ENCODE measurements at places on chromosomes 1 and 21.

DNA sequence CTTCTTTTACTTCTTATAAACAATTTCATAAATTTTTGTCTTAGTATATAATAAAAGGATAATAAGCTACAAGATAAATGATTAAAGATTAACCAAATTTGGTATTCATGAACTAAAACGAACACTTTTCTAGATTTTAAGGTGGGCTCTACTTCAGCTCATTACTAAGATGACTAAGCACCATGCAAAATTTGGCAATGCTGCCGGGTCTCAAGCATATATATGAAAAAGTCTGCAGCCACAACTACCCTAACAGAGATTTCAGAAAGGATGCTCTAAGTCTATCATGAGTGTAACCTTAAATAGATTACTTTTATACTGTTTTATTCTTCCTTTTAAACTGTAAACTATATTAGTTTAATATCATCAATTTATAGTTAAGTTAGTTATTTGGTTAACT is 47.8 kb downstream of the BRWD1 start:
- no peak for DNase-seq

GRCh38 chr1:116768416-116769103 is 14.3 kb downstream of the CD2 start:
- DNase-seq, result no peak

- no peak for DNase-seq
Measured at GRCh38 chr1:198254521-198254920, 97.7 kb downstream of the NEK7 start.

GRCh38 chr1:197400522-197400902 is 132.5 kb downstream of the CRB1 start:
- DNase-seq, result no peak

- DNase-seq, result no peak
Measured at GRCh38 chr1:55087439-55087838, 48.1 kb downstream of the PCSK9 start.

GRCh38 chr1:99717005-99717404 is 49.4 kb downstream of the FRRS1 start:
- DNase-seq, result no peak

DNA sequence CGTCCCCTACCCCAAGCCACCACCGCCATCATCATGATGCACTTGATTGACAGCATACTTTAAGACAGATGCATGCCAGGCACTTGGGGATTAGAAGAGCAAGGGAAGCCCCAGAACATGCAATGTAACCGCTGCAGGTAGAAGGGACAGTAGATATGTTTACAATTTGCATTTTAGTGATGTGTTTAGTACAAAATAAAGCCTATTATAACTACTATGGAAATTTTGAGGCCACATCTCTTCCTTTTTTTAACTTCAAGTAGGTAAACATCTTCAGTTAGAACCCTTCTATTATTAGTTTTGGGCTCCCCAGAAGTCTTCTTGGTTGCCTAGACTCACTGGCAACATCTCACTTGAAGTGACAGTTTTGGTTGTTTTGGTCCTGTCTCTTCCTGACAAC is 25.3 kb downstream of the CR1L start:
- no peak for DNase-seq

DNA sequence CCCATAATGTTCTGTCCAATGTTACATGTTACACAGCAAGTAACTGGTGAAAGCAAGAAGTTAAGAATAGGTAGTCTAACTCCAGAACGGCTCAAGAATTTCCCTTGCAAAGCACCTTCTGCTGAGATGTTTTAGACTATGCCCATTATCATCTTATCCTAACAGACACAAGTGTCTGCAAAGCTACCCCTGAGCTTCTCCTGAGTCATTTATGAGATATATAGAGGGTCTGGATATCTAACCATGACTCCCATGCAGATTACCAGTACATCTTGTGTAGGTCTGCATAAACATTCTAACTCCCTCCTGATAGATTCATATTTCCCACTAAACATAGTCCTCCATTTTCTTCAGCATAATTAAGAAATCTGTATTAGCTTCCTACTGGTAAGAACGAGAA is 171.7 kb downstream of the COQ8A start:
- no peak for DNase-seq

- no peak for DNase-seq
Measured at GRCh38 chr1:201537891-201538611, 876 bp upstream of the NAV1 start.

GRCh38 chr1:211231873-211232272 is 27.3 kb upstream of the RCOR3 start:
- no peak for DNase-seq

- no peak for DNase-seq
Measured at GRCh38 chr1:66357478-66358197, 176.3 kb upstream of the SGIP1 start.

DNA sequence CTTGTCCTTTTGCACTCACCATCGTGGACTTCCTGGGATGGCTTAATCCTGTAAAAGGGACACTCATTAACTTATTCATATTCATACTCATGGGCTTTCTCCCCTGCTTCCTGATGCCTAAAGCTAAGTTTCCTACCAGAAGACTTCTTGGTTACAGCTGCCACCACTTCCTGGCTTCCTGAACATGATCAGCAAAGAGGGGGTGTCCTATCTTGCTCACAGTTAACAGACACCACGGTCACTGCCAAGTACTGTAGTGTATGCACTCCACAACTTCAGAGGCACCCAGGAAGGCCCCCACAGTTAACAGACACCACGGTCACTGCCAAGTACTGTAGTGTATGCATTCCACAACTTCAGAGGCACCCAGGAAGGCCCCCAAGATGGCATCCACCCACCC is 177.8 kb downstream of the SIPA1L2 start:
- no peak for DNase-seq

GRCh38 chr21:35336534-35336933 is 287.4 kb upstream of the RUNX1 start:
- no peak for DNase-seq

- DNase-seq, result no peak
Measured at GRCh38 chr1:11929849-11930248, 3.6 kb upstream of the KIAA2013 start.

DNA sequence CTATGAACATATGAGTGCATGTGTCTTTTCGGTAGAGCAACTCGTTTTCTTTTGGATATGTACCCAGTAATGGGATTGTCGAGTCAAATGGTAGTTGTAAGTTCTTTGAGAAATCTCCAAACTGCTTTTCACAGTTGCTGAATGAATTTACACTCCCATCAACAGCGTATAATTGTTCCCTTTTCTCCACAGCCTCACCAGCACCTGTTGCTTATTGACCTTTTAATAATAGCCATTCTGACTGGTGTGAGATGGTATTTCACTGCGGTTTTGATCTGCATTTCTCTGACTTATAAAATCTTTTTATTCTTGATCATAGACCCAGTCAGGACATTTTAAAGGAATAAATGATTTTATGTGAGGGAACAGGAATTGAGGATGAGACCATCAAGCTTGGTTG is 165.0 kb upstream of the KCTD3 start:
- DNase-seq, result no peak

DNA sequence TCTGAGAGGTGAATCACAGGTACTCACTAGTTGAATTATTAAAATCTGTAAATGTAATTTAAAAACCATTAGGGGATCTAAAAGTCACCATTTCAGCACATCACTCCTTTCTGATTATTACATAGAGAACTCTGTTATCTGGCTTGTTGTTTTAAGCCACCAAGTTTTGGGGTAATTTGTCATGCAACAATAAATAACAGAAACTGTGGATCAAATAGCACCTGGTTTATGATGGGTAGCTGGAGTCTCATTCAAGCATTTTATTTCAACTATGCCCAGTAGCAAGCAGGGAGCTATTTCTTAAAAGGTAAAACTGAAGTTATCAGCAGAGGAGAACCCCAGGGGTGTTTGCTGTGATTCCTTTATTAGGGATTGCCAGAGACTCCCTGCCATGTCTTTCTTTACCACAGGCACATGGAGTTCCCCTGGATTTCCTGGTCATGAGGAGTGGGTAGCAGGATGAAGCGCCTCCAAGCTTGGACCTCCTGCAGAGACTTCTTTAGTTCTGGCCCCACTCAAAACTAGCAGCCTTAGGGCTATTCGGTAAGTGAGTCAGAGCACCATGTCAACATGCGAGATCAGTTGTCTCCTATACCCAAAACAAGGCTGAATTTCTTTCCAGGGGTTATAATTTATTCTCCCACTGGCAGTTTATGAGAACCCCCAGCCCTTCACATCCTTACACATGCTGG is 179.2 kb downstream of the GIPC2 start:
- no peak for DNase-seq

DNA sequence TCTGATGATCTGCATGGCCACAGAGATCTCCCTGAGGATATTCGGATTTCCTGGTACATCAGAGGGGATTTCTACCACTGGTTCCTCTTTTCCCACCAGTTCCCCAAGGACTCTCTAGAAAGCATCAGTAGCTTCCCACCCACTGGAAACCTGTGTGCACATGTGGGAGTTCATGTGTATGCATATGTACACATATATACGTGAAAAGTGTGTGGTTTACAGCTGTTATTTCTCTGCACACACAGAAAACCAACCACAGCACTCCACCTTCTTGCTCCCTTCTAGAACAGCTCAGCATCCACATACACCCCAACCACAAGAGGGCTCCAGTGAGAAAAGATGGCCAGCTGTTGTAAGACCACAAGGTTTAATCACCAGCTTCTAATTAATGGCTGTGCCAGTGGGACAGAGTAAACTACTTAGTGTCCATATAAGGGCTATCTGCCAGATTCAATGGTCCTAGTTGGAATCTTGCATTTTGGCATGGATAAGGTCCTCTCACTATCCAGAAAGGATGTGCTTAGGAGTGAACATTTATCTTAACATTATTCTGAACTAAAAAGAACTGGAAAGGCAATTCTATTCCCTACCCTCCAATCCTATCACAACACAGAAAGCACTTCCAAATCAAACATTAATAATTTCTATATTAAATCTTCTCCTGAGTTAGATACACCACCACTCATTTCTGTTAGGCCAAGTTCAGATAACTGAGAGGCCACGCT is 24.1 kb downstream of the GPR3 start:
- peak; percentile 69 for DNase-seq

- DNase-seq, result no peak
Measured at GRCh38 chr1:15328351-15329103, 81.2 kb upstream of the EFHD2 start.

- DNase-seq, result no peak
Measured at GRCh38 chr1:231241750-231242149, 738 bp downstream of the GNPAT start.

- DNase-seq, result no peak
Measured at GRCh38 chr1:2165646-2166045, 28.9 kb downstream of the FAAP20 start.

DNA sequence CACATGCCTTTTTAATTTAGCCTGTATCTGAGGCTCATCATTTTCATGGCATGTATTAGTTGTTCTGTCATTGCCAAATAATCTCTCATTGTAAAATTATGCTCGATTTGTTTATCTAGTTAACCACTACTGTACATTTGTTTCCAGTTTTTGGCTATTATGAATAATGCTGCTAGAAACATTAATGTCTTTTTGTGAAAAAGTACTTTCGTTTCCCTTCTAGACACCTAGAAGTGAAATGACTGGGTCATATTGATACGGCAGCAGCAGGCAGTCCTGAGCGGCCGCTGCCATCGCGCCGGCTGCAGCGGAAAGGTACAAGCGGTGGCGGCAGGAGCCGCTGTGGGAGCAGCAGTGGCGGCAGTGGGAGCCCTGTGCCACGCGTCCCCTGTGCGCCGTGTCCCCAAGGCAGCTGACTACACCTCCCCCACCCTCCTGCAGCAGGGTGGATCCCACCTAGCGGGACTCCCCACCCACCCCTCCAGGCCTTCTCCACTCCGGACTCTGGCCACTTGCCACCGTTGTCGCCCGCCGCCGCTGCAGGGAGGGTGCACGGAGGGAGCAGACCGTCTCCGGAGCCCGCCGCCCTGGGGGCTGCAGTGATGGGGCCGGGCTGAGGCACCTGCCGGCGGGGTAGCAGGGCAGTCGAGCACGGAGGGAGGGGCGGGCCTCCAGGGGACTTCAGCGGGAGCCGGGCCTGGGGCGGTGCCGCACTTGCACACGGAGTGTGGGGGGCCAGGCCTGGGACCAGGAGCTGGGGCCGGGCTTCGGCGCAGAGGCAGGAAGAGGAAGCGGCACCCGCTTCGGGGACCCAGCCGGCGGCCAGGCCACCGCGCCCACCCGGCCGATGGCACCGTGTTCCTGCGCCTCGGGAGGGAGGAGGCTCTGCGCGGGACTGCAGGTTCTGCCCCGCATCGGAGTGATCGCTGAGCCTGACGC is 66.8 kb upstream of the RGS7 start:
- no peak for DNase-seq

GRCh38 chr1:31564606-31564989 is 11.7 kb upstream of the TINAGL1 start:
- no peak for DNase-seq

DNA sequence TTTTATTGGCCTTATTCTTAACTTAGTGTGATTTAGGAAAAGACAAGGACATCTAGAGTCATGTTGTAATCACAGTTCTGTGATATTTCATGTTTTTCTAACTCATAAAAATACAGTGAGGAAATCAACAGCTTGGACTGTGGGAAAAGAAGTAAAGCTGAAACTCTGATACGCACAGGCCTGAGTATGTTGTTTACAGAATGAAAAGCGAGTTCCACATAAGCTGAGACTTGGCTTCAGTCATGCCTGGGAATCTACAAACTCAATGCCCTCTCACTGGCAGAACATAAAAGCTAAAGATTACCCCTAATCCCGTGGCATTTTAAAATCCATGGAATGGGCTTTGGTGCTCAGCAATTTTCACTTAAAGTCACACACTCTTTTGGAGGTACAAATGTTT is 23.6 kb upstream of the ATP5PO start:
- no peak for DNase-seq

- DNase-seq, result no peak
Measured at GRCh38 chr1:56910441-56910985, 55.3 kb downstream of the C8B start.

DNA sequence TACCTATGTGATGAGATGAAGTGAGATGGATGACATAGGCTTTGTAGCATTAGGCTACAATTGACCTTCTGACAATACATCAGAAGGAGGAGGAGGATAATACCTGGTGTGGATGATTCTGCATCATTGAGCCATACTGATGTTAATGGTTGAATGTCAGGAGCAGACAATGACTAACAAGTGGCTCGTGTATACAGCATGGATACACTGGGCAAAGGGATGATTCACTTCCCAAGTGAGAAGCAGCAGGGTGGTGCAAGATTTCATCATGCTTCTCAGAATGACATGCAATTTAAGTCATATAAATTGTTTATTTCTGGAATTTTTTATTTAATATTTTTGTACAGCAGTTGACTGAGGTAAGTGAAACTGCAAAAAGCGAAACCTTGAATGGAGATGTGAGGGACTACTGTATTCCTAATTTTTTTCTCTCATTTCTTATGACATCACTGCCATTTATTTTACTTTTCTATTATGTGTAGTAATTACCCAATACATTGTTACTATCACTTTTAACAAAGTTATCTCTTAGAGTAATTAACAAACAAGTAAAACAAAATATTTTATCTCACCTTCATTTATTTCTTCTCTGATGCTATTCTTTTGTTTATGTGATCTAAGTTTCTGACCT is 34.4 kb upstream of the COP1 start:
- DNase-seq, result no peak

GRCh38 chr1:153506386-153506785 is 29.4 kb downstream of the S100A6 start:
- no peak for DNase-seq
